Lung (tissue), 17 donors: ENCODE measurements at places on chromosomes 1 and 21. TPM values are rescaled to one million over a fixed set of nuclear protein-coding genes. Genes with fewer than 3 reads are reported as not detected.

ACTL8 gene
- not detected for total RNA-seq

GOLT1A gene
- 8.5 TPM for total RNA-seq

LINGO4 gene
- 0.40 TPM for total RNA-seq

TMEM125 gene
- total RNA-seq, result 41.0 TPM

HCRTR1 gene
- total RNA-seq, result not detected

CYP2J2 gene
- total RNA-seq, result 2.4 TPM

NES gene
- 37.3 TPM for total RNA-seq

CD1E gene
- 1.3 TPM for total RNA-seq
